ENCODE measurements at places on chromosomes 7 and 10.

- DNase-seq, result no peak
These were observed 405.0 kb upstream of the ZMIZ1 start for GRCh38 chr10:78663721-78664120.

DNA sequence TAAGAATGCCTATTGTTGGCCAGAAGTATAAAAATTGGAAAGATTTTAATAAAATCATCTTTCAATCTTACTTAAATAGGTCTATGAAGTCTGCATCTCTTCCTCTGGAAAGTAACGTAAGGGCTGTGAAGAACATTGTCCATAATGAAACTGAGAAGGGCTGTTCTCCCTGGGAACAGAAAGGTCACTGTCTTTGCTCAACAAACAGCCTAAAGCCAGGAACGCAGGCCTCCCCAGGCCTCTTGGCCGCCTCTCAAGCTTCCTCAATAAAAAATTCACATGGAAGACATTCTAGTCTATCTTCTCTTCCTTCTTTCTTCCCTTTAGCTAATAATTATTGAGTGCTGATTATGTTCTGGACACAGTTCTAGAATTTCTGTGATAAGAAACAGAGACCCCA is 9.1 kb upstream of the IDI2 start:
- DNase-seq, result no peak

DNA sequence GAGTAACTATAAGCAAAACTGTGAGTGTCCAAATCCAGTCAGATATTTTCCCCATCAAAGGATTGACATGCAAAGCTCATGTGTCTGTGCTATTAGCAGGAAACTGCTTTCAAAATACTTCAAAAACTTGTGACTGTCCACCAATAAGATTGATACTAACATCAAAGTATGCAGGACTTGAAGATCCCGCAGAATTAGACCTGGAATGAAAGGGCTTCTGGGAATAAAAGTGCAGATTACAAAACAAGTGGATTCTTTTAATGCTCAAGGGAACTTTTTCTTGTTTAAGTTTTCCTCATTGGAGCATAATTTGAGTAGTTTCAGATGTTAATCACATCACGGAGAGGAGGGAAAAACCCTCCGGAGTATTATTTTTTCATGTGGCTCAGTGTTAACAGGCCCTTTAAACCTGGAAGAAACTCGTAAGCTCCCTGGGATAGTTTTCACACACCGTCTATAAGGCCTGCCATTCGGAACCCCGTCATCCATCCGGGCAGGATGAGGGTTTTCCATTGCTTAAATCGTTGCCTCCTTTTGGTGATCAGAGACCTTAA is 33.9 kb upstream of the MKX start:
- DNase-seq, result no peak

DNA sequence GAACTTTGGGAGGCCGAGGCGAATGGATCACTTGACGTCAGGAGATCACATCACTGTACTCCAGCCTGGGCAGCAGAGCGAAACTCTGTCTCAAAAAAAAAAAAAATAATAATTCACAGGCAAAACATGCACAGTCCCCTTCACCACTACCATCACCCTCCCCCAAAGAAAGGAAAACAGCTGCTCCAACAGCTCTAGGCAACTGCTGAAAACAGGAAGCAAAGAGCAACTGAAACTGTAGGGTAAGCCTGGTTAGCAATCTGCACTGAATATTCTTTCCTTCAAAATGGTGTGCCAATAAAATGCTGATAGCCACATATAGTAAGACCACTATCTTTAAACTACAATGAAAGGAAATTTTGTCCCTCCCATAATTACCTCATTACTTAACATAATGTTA is 11.8 kb downstream of the NT5C2 start:
- DNase-seq, result no peak

GRCh38 chr7:1721047-1721690 is 51.1 kb downstream of the ELFN1 start:
- DNase-seq, result no peak

- no peak for DNase-seq
These were observed 97.5 kb downstream of the PFKFB3 start for GRCh38 chr10:6300106-6300783.

DNA sequence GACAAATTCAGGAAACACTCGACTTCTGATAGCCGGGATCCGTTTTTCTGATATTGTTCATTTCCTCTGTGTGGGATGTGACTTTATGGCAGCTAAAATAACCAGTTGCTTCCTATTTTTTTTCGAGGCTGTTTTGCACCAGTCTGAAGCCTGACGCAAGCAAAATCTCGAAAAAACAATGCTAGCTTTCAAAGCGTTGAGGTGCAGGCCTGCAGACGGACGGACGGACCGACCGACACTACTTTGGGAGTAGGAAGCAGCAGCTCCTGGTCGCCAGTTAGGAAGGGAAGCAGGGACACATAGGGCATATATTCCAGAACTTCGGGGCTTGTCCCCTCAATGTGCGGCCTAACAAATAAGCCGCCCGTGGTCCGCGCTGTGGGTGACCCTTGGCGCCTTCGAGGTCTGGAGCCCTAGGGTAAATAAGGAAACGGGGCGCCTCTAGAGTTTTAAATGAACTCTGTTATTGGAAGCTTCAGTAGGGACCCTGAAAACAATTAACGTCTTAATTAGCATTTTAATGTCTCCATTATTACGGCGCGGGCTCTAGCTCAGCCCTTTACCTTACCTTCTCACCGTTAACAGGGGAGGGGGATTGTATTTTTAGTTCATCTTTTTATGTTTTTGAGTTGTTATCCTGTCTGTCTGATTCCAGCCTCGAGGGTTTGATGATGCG is 1.3 kb downstream of the HHEX start:
- no peak for DNase-seq

DNA sequence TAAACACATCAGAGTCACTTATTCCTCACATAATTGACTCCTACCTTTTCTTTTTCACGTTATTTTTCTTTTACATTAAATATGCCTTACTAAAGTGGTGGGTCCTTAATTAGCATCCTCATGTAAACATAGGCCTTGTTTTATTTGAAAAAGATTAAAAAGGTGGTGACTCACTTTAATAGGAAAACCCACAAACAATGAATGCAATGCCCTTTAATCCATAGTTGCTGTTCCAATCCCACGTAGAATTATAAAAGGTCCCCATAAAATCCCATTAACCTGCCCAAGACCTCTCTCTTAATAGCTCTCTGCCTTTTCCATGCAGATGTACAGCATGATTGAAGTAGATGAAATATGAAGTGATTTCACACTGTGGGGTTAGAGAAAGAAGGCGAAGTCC is 32.2 kb downstream of the SLC16A12 start:
- no peak for DNase-seq

DNA sequence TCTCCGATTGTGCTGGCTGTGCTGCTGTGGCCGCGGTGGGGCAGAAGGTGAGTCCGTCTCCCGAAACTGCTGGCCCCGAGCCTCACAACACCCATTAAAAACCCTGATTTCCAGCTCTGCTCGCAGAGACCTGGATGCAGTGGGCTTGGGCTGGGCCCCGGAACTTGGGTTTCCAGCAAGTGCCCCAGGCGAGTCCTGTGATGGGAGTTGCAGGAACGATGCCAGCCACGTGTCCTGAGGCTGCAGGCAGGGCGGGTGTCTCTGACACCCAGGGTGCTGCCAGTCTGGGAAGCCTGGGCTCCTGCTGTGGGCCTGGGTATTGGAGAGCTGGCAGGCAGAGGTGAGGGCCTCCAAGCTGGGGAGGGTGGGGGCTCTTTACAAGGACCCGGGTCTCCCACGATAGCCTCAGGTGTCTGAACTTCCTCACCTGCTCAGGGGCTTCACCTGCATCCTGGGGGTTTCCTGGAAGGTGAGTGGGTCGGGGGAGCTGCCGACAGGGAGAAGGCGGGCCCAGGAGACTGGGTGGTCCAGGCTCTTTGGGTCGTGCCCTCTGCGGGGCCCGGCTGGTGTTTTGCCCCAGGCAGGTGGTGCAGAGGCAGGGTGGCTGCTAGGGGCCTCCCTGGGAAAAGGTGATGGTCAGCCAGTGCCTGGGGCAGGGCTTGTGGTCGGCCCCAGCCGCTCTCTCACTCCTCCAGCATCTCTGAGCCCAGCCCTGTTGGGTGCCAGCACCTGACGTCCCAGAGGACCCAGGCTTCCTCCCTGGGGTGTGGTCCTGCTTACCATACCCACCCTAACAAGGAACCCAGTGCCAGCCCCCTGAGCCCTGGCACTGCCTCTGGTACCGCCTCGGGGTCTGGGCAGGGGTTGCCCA is 180.3 kb downstream of the DNAJB6 start:
- DNase-seq, result no peak

DNA sequence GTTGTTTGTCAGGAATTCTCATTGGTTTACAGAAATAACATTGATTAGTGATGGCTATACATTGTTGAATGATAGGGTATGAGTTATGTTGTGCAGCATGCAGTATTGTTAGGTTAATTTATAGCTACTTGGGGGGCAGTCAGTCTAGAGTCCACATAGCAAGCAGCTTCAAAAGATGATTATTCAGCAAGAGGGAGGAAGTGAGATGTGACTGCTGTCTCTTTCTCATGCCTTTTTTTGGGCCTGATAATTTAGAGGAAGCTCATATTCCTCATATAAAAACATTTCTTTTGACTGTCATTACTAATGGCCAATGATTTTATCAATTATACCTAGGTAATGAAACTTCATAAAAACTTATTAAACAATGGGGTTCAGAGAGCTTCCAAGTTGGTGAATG is 3.4 kb upstream of the TBRG4 start:
- no peak for DNase-seq

GRCh38 chr7:144771927-144772326 is 63.9 kb downstream of the TPK1 start:
- DNase-seq, result no peak

DNA sequence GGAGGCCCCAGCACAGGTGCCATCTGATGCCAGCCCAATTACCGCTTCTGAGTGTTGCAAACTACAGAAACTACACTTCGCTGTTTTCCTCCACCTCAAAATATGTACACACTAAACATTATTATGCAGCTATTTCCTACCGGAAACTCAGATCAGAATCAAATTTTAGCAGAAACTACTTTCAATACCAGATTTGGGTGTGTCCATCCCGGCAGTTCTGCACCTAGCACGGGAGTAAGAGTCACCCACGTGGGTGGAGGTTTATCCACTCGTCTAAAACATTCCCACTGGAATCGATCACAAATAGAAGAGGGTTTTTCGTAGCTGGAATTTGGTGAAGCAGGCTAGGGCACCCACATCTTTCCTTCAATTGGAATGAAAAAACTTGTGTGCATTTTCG is 214.4 kb upstream of the PRKCQ start:
- DNase-seq, result no peak

DNA sequence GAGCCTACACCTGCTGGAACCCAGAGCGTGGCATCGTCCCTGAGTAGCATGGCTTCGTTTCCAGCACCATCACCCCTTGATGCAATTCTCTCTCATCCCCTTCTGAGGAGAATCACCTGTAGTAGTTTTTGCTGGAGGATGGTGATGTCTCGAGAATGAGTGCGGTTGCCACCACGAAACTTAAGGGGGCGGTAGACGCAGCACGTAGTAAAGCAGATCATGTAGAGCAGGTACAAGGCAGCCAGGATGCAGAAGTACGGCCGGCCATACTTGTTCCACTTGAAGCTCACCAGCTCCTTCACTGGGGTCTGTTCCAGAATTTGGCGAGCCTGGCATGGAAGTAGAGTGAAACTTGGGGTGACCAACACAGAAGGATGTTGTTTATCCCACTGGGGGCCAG is 8.1 kb downstream of the TRPV5 start:
- no peak for DNase-seq

GRCh38 chr7:82567356-82567755 is 123.8 kb upstream of the CACNA2D1 start:
- DNase-seq, result no peak

DNA sequence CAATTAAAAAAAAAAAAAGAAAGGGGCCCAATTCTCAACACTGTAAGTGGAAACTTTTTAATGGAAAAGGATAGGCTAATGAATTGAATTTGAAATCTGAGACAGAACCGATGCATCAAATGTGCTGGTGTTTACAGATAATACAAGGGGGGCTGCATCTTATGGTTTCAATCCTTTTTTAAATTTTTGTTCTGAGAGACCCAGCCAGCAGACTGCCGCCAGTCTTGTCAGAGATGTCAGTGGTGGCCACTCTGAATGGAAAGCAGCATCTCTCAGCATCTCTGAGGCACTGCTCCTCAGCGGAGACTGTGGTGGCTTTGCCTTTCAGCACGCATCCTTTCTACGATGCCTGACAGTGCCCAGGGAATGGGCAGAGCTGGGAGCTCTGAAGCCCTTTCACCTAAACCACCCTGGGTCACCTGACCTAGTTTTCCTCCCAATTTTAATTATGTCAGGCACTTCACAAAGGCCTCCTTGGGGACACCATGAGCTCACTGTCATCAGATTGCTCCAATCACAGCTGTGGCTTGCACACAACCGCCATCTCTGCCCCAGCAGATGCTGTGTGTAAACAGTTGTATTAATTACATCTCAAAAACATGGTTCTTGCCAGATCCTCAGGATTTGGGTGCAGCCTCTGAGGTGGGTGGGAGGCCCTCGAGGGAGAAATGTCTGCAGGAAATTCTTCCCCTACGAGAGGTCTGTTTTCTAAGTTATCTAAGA is 81.2 kb downstream of the EGFR start:
- DNase-seq, result no peak

- no peak for DNase-seq
These were observed 919.2 kb downstream of the LRMDA start for GRCh38 chr10:76350583-76350982.

DNA sequence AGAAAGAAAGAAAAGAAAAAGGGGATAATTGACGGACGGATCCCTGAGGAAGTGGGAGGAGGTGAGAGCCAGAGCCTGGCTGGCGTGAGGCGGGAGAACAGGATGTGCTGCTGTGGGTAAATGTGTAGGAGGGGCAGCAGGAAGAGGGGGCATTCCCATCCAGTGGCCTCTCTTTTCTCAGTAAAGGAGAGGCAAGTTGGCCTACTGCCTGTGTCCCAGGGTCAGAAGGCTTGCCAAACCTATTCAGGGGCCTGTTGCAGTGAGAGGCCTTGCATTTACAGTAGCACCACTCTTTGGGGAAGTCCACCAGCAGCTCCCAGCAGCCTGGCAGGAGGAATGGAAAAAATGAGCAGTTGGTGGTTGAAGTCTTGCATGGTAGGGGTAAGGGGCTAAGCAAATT is 26.6 kb upstream of the ASCC1 start:
- no peak for DNase-seq

- peak; percentile 31 for DNase-seq
These were observed 121.9 kb downstream of the PTPRZ1 start for GRCh38 chr7:121994625-121995410.

GRCh38 chr10:76303682-76304316 is 872.4 kb downstream of the LRMDA start:
- peak; percentile 62 for DNase-seq

DNA sequence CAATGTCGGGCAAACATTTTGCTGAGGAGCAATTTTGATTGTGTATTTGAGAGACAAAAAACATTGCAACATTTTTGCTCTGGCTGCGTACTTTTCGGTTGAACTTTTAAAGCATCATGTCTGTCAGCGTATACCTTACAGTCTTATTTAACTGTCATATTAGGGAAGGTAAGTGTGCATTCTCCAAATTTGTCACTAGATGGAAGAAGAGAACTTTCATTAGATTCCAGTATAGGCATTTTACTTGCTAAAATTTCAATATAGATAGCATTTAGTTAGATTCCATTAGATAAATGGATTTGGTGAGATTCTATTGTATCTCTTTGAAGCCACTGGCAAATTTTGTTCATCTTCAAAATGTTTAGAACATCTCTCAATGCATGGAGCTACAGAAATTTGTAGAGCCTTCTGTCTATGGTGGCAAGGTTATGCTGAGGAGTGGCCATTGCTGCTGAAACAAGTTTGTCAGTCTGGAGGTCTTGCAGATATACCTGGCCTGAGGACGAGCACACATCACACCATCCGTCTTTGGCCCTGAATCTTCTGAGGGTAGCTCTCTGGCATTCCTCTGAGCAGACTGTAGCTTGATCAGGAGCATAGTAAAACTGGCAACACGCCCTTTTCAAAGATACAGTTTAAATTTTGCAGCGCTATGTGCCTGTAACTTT is 437.5 kb upstream of the MBL2 start:
- peak; percentile 9 for DNase-seq

GRCh38 chr7:157276731-157277562 is 59.9 kb upstream of the DNAJB6 start:
- no peak for DNase-seq

Measured in HTR-8/SVneo (cell line).